NCI-H1105 (cell line): ENCODE measurements at places on chromosomes 7 and 10.

GRCh38 chr10:59880971-59881510 lies 25.3 kb downstream of the CCDC6 start:
- no peak for DNase-seq

DNA sequence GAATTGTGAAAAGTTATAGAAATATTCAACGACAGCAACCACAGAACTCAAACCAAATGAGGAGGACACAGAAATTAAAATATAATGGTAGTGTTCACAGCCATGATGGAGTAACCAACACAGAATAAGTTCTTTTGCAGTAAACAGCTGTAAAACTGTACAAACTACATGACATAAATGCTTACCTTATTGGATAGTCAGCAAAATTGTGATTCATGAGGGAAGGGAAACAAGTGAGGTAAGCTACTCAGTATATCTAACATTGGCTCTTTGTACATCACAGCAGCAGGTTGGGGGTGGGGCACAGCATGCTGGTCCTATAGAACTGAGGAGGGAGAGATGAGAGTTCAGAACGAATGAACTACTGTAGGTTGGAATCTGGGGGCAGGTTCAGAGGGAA lies 86.4 kb downstream of the CDC14C start:
- no peak for DNase-seq

GRCh38 chr7:73668103-73668885 lies 663 bp downstream of the VPS37D start:
- DNase-seq: no peak

GRCh38 chr7:140691376-140692045 lies 5.0 kb upstream of the NDUFB2 start:
- no peak for DNase-seq

DNA sequence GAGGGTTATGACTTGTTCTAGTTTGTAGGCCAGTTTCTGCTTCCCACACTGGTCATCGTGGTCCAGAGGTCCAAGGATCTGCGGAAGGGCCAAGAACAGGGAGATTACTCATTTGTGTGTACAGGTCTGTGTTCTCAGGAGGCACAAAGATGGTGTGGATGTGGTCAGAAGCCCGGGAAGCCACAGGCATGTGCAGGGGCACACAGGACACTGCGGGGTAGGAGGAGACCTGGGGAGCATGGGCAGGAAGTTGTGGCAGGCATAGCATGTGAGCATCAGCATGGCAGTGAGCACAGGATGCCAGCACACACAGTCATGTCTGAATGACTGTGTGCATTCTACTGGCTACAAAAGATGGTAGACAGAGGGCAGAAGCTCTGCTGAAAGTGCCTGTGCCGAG lies 445.8 kb downstream of the PLXNA4 start:
- no peak for DNase-seq

DNA sequence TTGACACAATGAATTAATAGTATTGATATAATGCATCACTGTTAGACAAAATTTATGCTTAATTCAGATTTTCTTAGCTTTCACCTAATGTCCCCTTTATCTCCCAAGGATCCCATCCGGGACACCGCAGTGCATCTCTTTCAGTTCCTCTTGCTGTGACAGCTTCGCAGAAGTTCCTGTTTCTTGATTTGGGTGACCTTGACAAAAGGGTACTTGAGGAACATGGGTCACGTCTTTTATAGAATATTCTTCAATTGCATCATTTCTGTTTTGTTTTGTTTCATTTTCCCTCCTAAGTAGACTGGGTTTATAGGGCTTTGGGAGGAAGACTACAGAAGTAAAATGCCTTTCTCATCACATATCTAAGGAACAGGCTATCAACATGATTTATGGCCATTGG lies 453.2 kb downstream of the DPP6 start:
- no peak for DNase-seq

DNA sequence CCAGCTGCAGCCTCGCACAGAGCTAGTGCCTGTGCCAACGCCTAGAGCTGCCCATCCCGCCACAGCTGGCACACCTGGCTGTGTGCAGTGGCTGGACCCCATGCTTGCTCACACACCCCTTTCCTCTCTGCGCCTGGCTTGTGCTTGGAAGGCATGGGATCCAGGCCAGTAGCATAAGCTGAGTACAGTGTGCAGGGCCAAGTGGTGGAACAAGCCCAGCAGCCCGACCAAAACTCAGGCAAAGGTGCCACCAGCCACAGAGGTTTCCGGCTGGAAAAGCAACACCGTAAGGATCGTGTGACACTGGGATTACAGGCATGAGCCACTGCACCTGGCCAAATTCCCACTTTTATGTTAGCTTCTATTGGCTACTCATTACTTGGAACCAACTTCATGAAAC lies 38.4 kb downstream of the SCRN1 start:
- DNase-seq: no peak

- no peak for DNase-seq
These were observed 503.2 kb downstream of the SH2D4B start for GRCh38 chr10:81040940-81041339.

- no peak for DNase-seq
These were observed 9.8 kb downstream of the HSPA12A start for GRCh38 chr10:116732573-116732972.

DNA sequence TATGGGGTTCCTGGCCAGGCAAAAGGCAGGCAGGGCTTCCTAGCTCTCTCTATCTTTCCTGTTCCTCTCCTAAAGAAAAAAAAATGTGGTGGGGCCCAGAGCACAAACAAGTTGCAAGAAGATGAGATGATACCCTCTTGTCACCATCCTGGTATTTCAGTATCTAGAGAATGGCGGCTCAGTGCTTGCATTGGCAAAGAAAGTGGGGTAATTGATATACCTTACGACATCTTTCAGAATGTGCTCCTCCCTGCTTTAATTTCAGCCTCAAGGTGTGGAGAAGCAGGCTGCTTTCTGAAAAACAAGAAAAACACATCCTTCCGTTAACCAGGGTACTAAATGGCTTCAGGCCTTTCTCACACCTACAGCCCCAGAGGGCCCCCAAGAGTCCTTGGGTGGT lies 34.5 kb upstream of the CUX1 start:
- DNase-seq: no peak

DNA sequence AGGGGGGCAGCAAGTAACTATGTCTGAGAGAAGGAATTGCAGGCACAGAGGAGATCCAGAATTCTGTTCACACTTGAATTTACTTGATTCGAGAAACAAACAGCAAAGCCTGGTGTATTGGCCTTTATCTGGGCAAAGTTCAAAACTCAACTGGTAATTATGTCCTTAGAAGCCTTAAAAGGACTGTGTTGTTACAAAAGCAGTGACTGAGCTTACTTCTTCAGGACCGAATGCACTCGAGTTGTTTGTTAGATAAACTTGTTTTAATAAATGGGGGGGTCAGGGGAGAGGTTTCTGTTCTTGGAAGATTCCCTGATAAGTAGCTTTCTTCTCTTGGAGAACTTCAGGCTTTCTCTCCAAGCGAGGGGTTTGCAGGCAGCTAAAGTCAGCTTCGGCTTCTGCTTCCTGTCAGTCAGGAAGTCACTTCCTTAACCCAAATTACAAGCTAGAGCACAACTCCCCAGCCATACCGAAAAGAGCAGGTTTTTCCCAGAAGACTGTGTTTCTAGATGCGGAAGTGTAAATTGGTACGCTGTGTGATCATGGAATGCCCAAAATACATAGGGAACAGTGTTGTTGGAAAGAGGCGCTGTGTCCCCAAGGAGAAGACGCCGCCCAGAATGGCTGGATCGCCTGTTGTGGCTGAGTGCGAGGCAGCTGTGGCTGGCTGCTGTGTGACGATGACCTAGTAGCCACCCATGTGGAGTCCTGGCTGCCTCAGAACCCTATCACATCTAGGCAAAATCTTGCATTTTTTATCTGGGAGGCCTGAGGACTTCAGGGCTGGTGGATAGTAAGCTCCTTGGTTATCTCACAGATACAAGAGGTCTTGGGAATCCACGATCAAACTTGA lies 110.4 kb downstream of the TCF7L2 start:
- no peak for DNase-seq

DNA sequence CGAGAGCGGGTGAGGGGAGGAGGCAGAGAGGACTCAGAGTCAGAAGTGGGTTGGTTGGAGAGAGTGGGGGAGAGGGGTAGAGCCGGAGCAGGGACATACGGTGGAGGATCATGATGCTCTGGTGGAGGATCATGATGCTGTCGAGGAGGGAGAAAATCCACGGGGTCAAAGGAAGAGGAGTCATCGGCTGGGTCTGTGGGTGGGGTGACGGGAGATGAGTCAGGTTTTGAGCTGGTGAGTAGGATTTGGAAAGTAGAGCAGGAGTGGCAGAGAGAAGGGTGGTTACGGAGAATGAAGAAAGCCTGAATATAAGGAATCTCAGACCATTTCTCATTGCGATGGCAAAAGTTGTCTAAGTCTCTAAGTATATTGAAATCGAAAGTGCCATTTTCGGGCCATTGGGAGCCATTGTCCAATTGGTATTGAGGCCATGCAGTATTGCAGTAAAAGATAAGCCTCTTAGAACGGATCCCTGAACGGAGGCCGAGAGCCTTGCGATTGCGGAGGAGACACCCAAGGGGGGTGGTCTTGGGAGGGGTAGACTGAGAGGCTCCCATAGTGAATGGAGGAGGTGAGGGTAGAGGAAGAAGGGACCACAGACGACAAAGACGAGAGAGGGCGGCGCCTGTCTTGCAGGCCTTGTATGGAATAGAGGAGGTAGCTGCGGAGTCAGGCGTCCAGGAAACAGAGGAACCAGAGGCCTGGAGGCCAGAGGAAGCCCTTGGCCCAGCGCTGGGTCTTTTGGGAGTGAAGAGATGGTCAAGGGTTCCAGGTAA lies 23.8 kb downstream of the SCIN start:
- no peak for DNase-seq

- DNase-seq: no peak
These were observed 11.2 kb upstream of the JAZF1 start for GRCh38 chr7:28191751-28192150.

GRCh38 chr7:130919316-130920103 lies 185.5 kb upstream of the KLF14 start:
- no peak for DNase-seq

- no peak for DNase-seq
These were observed 5.0 kb downstream of the TRIM24 start for GRCh38 chr7:138465046-138465445.

GRCh38 chr7:52719677-52720076 lies 315.8 kb upstream of the POM121L12 start:
- DNase-seq: peak; percentile 11

- DNase-seq: no peak
These were observed 662.6 kb upstream of the IGFBP3 start for GRCh38 chr7:46583656-46584055.

DNA sequence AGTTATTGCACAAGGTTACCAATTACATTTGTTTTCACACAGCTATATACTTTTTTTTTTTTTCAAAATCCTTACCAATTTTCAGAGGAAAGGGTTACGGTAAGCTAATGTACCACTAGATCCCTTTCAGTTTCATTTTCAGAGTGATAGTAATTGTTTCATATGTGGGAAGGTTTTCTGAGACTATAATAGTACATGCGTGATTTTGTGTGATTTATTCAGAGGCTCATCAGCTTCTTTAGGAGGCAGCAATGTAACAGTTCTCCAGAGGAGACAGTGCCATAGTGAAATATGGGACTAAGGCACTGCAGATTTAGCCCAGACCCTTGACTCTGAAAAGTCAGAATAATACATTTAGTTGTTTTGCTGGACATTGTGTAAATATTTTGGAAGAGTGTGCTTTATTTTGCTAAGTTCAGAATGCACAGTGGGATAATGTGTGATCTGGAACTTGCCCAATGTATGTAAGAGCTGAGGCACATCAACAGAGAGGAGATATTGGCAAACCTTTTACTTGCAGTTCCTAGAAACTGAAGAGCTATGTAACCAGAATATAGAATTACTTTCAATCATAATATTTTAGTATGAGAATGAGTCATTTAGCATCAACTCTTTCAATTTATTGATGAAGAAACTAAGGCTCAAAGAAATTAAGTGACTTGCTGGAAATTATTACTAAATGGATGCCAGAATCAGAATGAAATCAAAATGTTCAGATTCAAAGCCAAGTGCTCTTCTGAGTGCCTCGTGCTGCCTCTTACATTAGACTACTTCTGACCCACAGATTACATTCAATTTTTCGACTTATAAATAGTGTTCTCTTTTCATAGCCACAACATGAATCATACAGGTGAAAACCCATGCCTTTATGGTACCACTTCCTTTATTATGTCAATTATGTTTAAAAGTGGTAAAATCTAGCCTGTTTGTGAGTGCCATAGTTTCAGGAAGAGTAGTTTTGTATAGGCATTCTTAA lies 207.7 kb upstream of the TEX47 start:
- no peak for DNase-seq

DNA sequence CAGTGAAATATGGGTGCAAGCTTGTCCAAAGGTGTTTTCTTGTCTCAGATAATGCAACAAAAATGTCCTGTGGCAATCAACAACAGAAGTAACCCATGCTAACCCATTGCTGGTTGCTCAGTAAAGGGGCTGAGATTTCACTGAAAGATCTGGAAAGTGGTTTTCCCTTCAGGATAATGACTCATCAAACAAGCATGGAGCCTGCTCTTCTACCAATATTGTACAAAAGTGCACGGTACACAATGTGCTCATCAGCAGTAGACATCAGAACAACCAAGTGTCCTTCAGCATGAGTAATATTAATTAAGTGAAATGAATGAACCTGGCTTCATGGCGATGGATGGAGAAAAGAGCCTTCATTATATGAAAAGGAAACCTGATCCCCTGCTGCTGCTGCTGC lies 287.1 kb upstream of the NEBL start:
- DNase-seq: no peak

GRCh38 chr10:65827359-65827758 lies 1098.5 kb upstream of the LRRTM3 start:
- no peak for DNase-seq

- no peak for DNase-seq
These were observed 573 bp downstream of the PMPCB start for GRCh38 chr7:103297837-103298179.

DNA sequence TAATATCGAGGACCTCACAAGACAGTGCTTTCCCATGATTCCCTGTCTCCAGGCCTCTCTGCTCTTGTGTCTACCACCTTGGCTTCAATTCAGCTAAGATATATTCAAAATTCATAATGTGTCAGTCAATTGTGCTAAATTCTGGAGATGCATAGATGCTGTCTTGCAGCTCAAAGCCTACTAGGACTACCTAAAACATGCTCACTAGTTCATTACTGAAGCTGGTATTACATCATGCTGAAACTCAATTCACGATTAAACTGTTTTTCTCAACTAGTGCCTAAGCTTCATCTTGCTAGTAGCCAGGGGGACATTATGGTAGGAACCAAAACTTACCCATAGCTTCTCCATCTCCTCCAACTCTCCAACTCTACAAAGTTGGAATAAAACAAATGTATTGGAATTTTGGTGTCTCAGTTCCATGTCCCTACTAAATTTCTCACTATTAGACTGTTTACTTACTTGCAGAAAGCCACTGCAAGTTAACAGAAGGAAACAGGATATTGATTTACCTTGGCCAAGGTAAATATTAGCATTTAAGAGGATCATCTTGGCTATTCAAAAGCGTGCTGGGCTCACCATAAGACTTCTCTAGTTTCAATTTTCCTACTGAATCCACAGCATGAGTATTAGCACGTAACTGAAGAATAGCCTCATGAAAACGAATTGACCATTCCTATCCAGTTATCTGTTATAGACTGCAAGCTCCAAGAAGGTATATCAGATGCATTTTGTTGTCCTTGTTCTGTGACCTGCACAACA lies 53.6 kb downstream of the CREB3L2 start:
- DNase-seq: no peak

- DNase-seq: no peak
These were observed 79.6 kb downstream of the ZNRF2 start for GRCh38 chr7:30363778-30364563.

GRCh38 chr10:6401558-6402348 lies 178.3 kb downstream of the PRKCQ start:
- DNase-seq: peak; percentile 32

GRCh38 chr7:131242123-131242650 lies 85.5 kb upstream of the MKLN1 start:
- DNase-seq: no peak
